Fibroblast of lung (primary cell): ENCODE measurements at places on chromosomes 4 and X.

DNA sequence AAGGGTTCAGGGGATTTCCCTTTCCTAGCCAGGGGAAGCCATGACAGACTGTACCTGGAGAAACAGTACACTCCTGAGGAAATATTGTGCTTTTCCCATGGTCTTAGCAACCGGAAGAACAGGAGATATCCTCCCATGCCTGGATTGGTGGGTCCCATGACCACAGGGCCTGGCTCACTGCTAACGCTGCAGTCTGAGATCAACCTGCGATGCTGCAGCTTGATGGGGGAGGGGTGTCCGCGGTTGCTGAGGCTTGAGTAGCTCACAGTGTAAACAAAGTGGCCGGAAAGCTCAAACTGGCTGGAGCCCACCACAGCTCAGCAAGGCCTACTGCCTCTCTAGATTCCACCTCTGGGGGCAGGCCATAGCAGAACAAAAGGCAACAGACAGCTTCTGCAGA lies 819.5 kb downstream of the TECRL start:
- no peak for DNase-seq

- peak; percentile 0 for DNase-seq
Measured at GRCh38 chrX:112941209-112941837, 100.7 kb upstream of the AMOT start.

DNA sequence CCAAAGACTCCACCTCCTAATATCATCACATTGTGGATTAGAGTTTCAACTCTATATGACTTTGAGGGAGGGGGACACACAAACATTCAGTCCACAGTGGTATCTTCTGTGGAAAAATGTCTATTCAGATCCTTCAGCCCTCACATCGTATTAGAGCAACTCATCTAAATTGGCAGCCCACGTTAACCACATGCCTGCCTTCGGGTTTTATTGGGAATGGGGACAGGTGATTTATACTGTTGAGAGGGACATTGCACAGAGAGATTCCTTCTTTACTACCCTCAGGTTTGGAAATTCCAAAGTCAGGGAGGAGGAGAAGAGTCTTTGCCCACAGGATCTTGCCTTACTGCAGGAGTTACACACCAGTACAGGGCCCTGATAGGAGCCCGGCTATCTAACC lies 372.5 kb downstream of the AFF2 start:
- DNase-seq = no peak

DNA sequence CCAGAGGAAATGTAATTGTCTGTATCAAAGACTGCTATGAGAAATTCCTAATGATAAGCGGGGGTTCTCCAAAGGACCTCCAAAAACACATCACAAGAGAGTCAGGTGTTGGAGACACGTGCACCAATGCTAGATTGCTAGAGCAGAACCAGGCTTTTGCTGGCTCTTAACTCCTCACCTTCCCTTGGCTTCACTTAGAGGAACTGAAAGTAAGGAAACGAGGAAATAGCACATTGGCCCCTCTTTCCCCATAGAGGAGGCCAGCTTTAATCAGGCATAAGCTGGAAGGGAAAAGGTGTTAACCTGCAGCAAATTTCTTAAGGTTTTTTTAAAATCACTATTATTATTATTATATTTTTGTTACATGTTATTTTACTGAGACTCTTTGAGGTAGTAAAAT lies 13.6 kb downstream of the OTC start:
- no peak for DNase-seq

DNA sequence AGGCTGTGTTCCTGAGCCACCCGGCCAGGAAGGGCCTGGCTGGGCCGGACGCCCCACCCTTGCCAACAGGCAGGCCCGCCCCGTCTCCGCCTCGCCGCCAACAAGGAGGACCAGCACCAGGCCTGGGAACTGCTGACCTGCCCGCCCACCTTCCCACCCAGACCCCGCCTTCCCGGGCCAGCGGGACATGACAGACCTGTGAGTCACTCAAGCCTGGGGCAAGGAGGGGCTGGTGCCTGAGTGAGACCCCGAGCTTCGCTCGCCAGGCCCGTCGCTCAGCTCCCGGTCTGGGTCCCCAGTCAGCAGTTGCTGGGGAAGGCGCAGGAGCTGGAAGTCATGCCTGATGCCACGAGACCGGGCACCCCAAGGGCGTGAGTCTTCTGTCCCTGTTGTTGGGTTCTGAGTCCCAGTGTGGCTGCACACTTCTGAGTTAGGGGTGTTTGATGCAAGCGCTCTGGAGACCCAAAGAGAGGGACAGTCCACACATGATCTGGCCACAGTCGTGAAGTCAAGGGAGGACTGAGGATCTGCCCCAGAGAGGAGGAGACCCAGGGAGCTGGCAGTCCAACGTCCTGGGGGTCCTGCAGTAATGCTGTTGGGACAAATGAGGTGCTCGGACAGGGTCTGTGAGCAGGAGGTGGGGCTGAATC lies at the start of gene DNASE1L1:
DNASE1L1 (minus strand) TSS at position 33 of the 650 bp plus-strand sequence. CDS start 3,686 bp downstream, outside the sequence.
- DNase-seq = peak; percentile 90

DNA sequence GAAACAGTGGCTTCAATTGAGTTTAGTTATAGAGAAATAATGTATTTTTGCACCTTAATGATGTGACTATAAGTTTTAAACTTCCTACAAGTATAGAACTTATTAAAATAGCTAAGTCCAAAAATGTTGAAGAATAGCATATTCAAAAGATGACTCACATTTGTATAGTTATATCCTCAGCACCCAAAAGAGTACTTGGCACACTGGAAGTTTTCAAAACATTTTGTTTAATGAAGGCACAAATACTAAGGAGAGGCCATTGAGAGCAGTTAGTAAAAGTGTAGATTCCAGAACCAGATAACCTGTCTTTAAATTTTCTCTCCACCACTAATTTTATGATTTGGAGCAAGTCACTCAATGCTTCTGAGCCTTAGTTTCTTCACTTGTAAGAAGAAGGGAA lies 226.9 kb upstream of the MID1 start:
- peak; percentile 18 for DNase-seq

- no peak for DNase-seq
Measured at GRCh38 chrX:118855681-118856310, 32.2 kb downstream of the ZCCHC12 start.

GRCh38 chr4:132530861-132531260 lies 618.2 kb upstream of the PCDH10 start:
- no peak for DNase-seq

- DNase-seq = peak; percentile 69
Measured at GRCh38 chr4:22170353-22170752, 221.8 kb upstream of the KCNIP4 start.

DNA sequence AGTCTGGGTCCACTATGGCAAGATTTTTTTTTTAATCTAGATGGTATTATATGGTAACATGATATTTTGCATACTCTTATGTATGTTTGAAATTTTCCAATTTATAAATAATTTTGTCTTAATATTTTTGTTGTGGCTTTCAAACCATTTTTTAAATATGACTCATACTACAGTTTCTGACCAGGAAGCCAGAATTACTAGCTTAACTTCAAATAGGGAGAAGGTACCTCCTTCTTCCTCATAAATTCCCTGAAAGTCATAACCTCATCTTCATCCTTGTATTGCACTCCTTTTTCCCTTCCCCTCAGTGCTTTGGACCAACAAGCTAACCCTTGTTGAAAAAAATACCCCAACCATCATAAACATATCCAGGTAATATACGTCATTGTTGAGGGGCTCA lies 21.6 kb downstream of the ARAP2 start:
- peak; percentile 31 for DNase-seq

GRCh38 chrX:93649381-93649780 lies 24.0 kb downstream of the NAP1L3 start:
- DNase-seq = no peak

- no peak for DNase-seq
Measured at GRCh38 chr4:15792974-15793373, 14.8 kb downstream of the CD38 start.

DNA sequence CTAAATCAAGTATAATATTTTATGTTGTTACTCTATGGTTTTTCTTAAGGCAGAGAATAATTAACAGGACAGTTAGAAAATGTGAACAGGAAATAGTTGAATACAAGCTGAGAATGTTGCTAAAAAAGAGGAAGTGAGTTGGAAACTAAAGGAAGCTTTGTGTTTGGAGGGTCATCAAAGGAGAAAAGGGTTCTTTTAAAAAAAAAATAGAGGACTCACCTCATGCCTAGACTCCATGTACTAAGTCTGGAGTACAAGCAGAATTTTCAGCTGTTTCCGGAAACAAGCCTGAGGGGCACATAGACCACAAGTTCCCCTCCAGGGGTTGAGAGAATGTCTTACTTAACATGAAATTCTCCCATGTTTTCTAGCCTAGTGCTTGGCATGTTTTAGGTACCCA lies 20.1 kb upstream of the MAP7D3 start:
- no peak for DNase-seq

- DNase-seq = no peak
Measured at GRCh38 chr4:7110546-7110945, 42.7 kb upstream of the GRPEL1 start.

DNA sequence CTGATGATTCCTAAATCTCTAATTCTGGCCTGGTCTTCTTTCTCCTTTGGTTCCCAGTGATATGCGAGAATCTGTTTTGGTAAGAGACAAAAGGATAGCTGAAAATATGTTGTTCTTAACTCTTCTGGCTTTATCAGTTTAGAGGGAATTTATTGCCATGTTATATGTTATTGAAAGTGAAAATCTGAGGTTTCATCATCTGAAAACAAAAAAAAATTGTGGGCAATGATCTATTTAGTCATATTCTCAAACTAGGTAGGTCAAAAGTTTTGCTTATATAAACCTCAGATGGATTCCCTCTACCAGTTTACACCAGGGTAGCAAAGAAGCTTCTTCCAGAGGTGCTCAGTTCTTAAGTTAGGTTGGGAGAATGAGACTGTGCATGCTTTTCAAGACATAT lies 103.6 kb downstream of the ITM2A start:
- DNase-seq = no peak

- DNase-seq = no peak
Measured at GRCh38 chr4:1695913-1696312, 11.8 kb upstream of the FAM53A start.

- DNase-seq = no peak
Measured at GRCh38 chrX:118468122-118468521, 27.5 kb upstream of the DOCK11 start.

GRCh38 chrX:151712253-151712652 lies 3.6 kb upstream of the FATE1 start:
- DNase-seq = no peak

- no peak for DNase-seq
Measured at GRCh38 chr4:176676901-176677300, 115.8 kb downstream of the VEGFC start.

GRCh38 chr4:54712206-54712605 lies 54.4 kb downstream of the KIT start:
- DNase-seq = no peak

DNA sequence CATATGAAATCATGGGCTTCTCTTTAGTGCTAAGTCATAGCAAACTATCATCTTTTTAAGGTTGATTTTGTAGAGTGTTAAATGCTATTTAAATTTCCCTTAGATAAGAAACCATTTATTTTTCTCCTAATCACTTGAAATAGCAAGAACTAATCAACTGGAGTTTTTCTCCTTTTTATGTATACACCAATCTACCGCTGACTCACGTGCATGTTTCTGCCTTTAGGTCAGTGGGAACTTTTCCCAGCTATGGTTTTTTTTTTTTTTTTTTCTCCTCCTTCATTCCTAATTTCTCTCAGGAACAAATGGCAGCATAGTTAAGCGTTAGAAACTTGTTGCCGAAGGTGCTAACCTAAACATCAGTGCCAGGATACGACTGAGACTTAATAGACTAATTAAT lies 176.4 kb downstream of the BMPR1B start:
- DNase-seq = peak; percentile 46

DNA sequence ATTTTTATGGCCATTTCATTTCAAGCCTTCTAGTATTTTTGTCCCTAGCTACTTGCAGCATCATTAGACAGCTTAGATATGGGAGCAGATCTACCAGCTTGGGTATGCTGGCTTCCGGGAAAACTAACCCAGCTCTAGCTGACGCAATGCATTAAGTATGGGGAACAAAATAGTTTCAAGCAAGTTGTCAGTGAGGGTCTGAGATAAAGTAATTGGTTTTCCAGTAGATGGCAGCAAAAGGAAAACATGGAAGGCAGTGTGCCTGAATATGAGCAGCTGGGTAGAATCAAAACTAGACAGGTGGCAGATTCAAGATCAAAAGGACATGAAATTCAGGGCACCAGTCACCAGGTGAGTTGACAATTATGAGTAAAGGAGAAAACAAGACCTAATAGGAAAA lies 340.9 kb upstream of the CTSO start:
- peak; percentile 79 for DNase-seq

- peak; percentile 3 for DNase-seq
Measured at GRCh38 chr4:158523990-158524535, 2.4 kb downstream of the RXFP1 start.

DNA sequence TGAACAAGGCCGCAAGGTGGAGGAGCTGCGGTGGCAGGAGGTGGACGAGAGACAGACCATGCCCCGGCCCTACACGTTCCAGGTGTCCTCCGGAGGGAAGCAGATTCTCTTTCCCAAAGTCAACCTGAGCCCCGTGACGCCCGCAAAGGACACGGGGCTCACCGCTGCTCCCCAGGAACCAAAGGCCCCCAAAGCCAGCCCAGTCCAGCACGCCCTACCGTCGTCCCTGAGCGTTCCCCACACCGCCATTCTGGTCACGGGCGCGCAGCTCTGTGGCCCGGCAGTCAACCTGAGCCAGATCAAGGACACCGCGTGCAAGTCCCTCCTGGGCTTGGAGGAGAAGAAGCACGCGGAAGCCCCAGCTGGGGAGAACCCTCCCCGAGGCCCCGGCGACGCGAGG lies 72.2 kb downstream of the AASDH start:
- DNase-seq = no peak

- DNase-seq = no peak
Measured at GRCh38 chr4:14254926-14255325, 627.4 kb upstream of the BOD1L1 start.

- DNase-seq = peak; percentile 28
Measured at GRCh38 chr4:74039315-74039763, 850 bp upstream of the CXCL3 start.

GRCh38 chrX:37364666-37365065 lies 15.5 kb downstream of the PRRG1 start:
- DNase-seq = no peak

GRCh38 chr4:176758731-176759130 lies 34.0 kb downstream of the VEGFC start:
- no peak for DNase-seq

- DNase-seq = peak; percentile 68
Measured at GRCh38 chrX:7987160-7988012, 60.2 kb upstream of the PNPLA4 start.

DNA sequence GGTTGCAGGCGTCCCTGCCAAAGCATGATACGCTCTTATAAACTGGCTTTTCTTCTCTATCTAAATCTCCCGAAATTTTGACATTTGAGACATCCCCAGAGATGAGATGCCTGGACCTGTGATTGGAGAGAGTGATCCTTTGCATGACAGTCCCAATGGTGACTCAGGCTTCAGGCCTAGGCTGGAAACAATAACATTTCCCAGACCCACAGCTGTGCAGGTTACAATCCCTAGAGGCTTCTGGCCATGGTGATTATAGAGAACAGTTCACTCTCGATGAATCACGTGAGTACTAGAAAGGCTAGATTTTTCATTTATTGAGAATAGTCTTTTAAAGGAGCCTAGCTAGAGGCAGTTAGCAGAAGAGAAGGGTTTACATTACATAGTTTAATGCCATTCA lies 75.9 kb downstream of the SPATA18 start:
- no peak for DNase-seq
